ENCODE measurements at places on chromosomes 1 and 21.
A peak's percentile ranks its signal among the peaks of the same experiment; 100 is the strongest.

GRCh38 chr1:39133340-39133684 lies 71.2 kb upstream of the MACF1 start:
- no peak for DNase-seq

GRCh38 chr1:26391450-26391849 lies 18.9 kb upstream of the ZNF683 start:
- peak; percentile 23 for DNase-seq

GRCh38 chr1:214636436-214636835 lies 33.4 kb downstream of the CENPF start:
- DNase-seq: no peak

GRCh38 chr1:178543290-178543607 lies 30.3 kb downstream of the TEX35 start:
- no peak for DNase-seq

DNA sequence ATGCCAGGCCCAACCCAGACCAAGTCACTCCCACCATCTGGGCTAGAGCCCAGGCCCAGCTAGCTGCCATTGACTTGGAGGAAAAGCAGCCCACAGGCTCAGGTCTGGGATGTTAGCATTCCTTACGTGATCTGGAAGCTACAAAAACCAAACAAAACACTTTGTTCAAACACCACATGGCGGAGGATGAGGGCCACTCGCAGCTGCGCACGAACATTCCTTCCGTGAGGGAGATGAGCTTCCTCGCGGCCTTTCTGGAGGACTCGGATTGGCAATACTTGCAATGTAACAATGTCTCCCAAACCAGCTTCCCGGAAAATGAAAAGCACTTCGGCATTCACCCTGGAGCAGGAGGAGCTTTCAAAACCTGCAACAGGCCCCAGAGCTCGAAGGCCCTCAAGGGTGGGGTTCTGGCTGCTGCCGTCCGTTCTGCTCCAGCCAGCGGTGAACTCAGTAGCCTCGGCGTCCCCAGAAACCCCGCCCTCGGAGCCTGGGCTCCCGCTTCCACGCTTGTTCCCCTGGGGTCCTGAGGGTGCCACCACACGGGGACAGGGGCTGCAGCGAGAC lies 40.5 kb downstream of the COL6A1 start:
- no peak for DNase-seq

DNA sequence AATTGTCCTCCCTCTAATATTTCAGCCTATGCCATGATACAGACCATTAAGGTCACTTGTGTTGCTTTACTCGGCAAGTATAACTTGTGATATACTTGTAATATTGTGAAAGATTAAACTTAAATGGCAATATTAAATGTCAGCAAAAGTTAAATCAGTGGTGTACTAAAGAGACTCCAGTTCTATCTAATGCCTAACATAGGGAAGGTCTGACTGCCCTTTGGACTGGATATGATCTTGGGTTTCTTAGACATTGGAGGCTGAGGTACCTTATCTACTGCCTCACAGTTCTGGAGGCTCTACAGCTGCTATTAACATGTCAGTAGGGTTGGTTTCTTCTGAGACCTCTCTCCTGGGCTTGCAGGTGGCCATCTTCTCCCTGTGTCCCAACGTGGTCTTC lies 89.9 kb downstream of the MT1HL1 start:
- no peak for DNase-seq

DNA sequence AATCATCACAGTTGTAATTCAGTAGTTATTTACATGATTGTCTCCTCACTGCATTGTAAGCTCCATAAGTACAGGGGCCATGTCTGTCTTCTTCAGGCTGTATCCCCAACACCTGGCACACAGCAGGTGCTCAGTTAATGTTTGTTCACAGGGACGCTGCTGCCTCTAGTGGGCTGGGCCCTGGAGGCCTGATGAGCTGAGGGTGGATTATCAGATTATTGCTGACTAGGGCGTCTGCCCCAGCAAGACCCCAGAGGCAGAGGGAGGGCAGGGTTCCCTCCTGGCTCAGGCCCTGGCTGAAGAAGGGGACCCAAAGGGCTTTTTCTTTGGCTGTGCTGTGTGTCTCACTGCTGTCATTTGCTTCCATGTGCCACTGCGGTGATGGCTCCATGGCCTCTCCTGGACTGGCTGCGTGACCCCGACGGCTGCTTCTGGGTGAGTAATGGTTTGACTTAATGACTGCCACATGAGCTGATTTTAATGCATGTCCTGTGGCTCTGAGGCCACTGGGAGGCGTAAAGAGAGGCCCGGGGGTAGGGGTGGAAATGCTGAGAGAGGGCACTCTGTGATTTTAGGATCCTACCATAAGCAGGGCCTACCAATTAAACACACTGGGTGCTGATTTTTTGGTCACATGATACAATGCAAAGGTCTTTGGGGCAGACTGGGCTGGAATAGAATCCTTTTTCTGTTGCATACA lies 20.8 kb upstream of the EPB41 start:
- no peak for DNase-seq

GRCh38 chr1:91160363-91161075 lies 138.7 kb upstream of the ZNF644 start:
- DNase-seq: no peak

DNA sequence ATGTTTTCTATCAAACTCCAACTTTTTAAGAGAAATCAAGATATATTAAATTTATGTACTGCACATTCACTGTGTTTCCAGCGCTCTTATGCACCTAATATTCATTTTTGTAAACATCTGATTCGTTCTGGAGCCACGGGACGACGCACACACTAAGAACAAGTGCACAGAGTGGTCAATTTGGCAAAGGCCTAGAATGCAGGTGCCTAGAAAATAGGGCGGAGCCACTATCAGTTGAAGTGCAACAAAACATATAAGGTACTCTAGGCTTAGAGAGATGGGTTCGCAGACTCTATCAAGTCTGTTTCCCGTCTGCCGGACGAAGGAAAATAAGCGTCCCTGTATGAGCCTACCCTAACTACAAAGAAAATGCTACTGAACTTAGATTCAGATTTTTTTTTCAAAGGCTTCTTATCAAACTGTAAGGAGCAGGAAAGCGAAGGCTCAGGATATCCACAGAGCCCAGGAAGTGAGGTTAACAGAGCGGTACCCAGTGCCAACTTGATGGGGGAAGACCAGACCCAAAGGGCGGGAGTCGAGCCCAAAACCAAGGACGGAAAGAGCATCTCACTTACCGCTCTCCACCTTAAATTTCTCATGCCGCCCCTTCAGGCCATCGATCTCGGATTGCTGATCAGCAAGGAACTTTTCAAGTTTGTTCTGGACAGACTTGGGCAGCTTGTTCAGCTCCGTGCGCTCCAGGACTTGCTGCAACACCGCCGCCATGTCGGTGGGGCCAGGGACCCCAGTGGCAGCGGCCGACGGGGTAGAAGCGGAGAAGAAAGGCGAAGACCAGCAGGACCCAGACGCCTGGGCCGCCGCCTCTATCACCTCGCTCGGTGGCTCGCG lies 526 bp downstream of the TPR start:
- peak; percentile 6 for DNase-seq

DNA sequence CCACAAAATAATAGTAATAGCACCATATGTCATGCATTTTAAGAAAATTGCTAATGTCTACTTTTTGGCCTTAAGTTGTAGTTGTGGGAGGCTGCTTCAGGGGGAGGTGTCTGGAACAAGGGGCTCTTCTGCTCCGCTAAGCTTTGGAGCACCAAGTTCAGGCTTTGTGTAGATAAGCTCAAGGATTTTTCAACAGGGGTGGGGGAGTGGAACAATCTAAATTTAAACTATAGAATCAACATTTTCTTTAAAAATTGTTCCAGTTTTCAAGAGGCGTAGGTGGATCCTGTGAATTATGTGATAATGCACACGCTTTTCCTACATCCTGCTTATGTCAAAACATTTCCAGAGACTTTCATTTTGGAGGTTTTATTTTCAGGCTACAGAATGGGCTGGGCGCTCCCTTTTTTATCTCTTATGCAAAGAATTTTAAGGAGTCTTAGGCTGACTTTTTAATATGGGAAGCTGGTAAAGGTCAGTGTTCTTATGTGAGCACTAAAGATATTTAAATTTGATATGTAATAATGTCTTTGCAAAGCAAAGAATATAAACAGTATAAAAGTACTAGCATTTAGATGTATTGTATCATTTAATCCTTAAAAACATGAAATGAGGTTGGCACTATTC lies 9.9 kb downstream of the ATP1A1 start:
- DNase-seq: no peak

- DNase-seq: no peak
These were observed 4.1 kb upstream of the ACOT11 start for GRCh38 chr1:54543729-54544496.

GRCh38 chr1:28358716-28359115 lies 10.8 kb upstream of the PHACTR4 start:
- DNase-seq: no peak

- no peak for DNase-seq
These were observed 75.9 kb downstream of the DHRS3 start for GRCh38 chr1:12542138-12542465.

GRCh38 chr1:247721222-247721621 lies 4.8 kb upstream of the OR6F1 start:
- DNase-seq: no peak

GRCh38 chr1:196594700-196595099 lies 13.5 kb downstream of the KCNT2 start:
- DNase-seq: no peak

- no peak for DNase-seq
These were observed 3.8 kb downstream of the RGS13 start for GRCh38 chr1:192639607-192640368.

DNA sequence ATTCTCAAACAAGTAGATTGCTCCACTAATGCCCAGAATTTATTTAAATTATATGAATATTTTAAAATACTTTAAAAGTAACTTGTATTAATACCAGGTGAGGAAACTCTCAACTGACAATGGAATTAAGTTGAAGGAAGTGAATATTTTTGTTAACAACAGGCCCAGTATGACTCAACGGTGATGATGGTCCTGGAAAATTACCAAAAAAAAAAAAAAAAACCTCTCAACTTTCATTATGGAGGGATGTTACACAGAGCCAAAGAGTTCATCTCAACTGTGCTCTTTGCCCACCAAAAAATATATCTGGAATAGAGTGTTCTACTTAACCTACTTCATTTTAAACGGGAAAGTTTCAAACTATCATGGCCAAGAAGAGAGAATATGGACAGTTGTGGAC lies 28.3 kb downstream of the CFH start:
- no peak for DNase-seq

DNA sequence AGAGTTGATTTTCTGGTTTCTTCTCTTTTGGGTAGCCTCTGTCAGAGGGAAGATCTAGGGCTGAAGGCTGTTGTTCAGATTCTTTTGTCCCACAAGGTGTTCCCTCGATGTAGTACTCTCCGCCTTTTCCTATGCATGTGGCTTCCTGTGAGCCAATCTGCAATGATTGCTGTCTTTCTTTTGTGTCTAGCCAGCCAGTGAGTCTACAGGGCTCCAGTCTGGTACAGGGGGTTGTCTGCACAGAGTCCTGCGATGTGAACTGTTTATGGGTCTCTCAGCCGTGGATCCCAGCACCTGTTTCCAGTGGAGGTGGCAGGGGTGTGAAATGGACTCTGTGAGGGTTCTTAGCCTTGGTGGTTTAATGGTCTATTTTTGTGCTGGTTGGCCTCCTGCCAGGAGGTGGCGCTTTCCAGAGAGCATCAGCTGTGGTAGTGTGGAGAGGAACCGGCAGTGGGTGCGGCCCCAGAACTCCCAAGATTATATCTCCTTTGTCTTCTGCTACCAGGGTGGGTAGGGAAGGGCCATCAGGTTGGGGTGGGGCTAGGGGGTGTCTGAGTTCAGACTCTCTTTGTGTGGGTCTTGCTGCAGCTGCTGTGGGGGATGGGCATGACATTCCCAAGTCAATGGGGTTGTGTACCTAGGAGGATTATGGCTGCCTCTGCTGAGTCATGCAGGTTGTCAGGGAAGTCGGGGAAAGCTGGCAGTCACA lies 81.3 kb upstream of the C21orf91 start:
- no peak for DNase-seq

- no peak for DNase-seq
These were observed 19.3 kb upstream of the METTL13 start for GRCh38 chr1:171762143-171762563.

DNA sequence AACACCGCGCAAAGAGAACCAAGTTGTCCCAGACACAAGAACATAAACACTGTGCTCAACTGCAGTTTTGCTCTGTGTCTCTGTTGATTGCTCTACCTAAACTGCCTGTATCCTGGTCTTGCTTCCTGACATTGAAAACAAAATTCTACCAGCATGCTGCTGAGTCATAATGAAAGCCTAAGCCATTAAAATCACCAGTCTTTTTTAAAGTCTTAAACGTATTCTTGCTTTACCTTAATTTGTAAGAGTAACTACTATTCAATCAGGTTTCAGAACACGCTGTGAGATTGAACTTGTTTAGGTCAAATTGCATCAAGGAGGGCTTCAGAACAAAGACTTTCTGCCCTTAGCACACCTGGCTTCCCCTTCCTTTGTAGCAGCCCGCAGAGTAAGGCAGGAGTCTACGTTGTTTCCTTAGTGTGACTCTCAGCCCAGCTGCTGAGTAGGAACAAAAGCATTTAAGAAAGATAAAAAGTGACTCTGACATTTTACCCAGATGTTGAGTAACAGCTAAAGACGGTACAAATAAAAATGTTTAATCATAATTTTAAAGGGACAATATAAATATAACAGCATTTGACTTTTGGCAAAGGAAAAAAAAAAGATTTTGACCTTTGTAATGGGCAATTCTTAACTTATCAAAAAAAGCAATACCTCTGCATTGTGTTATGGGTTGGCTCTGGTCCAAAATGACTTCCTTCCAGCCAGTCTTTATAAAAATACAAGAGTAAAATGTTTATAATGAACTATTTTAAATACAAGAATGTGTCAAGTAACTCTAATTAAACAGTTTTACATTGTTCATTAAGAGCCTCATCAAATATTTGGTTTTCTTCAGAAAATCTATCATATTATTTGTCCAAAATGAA lies 186.9 kb upstream of the ADGRL4 start:
- no peak for DNase-seq

DNA sequence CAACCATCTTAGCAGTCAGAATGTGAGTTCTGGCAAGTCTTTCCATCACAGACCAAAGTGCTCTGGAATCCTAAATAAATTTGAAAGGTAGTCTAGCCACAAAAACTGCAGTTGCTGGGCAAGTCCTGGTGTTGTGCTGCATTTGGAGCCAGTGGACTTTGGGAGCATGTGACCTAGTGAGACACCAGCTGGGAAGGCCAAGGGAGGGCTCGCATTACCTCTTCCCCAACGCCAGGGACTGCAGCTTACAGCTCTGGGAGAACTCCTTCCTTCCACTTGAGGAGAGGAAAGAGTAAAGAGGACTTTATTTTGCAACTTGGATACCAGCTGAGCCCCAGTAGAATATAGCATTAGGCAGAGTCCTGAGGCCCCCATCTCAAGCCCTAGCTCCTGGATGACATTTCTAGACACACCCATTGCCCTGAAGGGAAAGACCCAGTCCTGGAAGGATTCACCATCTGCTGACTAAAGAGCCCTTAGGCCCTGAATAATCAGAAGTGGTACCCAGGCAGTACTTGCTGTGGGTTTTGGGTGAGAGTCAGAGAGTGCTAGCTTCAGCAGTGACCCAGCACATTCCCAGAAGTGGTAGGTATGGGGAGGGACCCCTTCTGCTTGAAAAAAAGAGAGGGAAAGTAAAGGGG lies 190.7 kb downstream of the NUF2 start:
- no peak for DNase-seq

DNA sequence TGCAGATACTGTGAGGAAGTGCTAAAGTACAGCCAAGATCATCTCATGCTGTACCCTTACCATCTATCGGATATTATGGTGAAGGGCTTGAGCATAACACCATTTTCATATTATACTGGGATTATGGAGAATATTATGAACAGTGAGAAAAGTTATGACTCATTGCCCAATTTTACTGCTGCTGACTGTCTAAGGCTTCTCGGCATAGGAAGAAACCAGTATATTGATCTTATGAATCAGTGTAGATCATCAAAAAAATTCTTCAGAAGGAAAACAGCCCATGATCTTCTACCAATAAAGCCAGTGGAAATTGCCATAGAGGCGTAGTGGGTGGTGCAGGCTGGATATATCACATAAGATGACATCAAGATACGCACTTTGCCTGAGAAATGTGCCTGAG lies 47.7 kb downstream of the PPIAL4G start:
- no peak for DNase-seq

Measured in activated CD4-positive, alpha-beta T cell treated with anti-CD3 and anti-CD28 coated beads for 4 hours (primary cell).